Occipital lobe (tissue), 3 donors: ENCODE measurements at places on chromosomes 5 and 9. TPM values are rescaled to one million over a fixed set of nuclear protein-coding genes. Genes with fewer than 3 reads are reported as not detected.

The SCGB3A2 gene
- total RNA-seq = not detected

The DIAPH1 gene
- 18.4 TPM for total RNA-seq

The PCDHB5 gene
- 9.7 TPM for total RNA-seq

The NR2F1-AS1 gene
- total RNA-seq = 109 TPM

The RIOK2 gene
- total RNA-seq = 25.7 TPM

The TAF11L5 gene
- not detected for total RNA-seq

The RORB gene
- 52.4 TPM for total RNA-seq

The UBE2QL1 gene
- 46.3 TPM for total RNA-seq

The CRB2 gene
- 5.3 TPM for total RNA-seq

The FOXD4 gene
- 0.47 TPM for total RNA-seq

The WNT8A gene
- not detected for total RNA-seq

The GPX8 gene
- total RNA-seq = 4.4 TPM

The KCNT1 gene
- total RNA-seq = 2.7 TPM

The KIF4B gene
- total RNA-seq = 0.16 TPM

The PCDH12 gene
- total RNA-seq = 2.8 TPM

The MSMP gene
- not detected for total RNA-seq

The ARSI gene
- 0.31 TPM for total RNA-seq

The REXO4 gene
- total RNA-seq = 15.1 TPM

The C9orf153 gene
- 0.62 TPM for total RNA-seq

The PTGS1 gene
- total RNA-seq = 0.47 TPM

The MACROH2A1 gene
- total RNA-seq = 101 TPM

The DEPDC1B gene
- total RNA-seq = 10.3 TPM

The MEF2C gene
- total RNA-seq = 2,088 TPM

The SPAG8 gene
- 4.7 TPM for total RNA-seq

The C9 gene
- total RNA-seq = not detected

The ZFP37 gene
- total RNA-seq = 27.8 TPM

The SLC36A2 gene
- total RNA-seq = not detected

The FRMPD1 gene
- 0.62 TPM for total RNA-seq

The AIF1L gene
- 17.8 TPM for total RNA-seq

The MPDZ gene
- 40.4 TPM for total RNA-seq

The PHF24 gene
- 25.6 TPM for total RNA-seq

The ABCA1 gene
- total RNA-seq = 27.3 TPM

The SLC6A19 gene
- not detected for total RNA-seq

The EGR1 gene
- 2.8 TPM for total RNA-seq

The TNFSF15 gene
- total RNA-seq = 0.16 TPM

The CCNJL gene
- total RNA-seq = 0.78 TPM

The TRIM52 gene
- 10.8 TPM for total RNA-seq

The CBY3 gene
- total RNA-seq = not detected

The BTNL8 gene
- not detected for total RNA-seq

The TAS2R1 gene
- 0.62 TPM for total RNA-seq

The SAXO1 gene
- total RNA-seq = not detected

The AJM1 gene
- total RNA-seq = 0.94 TPM

The NEUROG1 gene
- total RNA-seq = 1.1 TPM

The SPINK5 gene
- total RNA-seq = not detected

The GFPT2 gene
- total RNA-seq = 11.4 TPM

The PTAR1 gene
- total RNA-seq = 94.5 TPM

The RANBP17 gene
- 212 TPM for total RNA-seq

The SPATA9 gene
- total RNA-seq = 0.78 TPM

The GRIN1 gene
- total RNA-seq = 31.2 TPM

The GHR gene
- 1.2 TPM for total RNA-seq

The DBH gene
- not detected for total RNA-seq

The COL23A1 gene
- total RNA-seq = 0.16 TPM

The ZNG1E gene
- total RNA-seq = 65.7 TPM
